ENCODE measurements at places on chromosomes 3 and 15.

- DNase-seq, result no peak
Observed at GRCh38 chr3:172958565-172958964, 182.5 kb downstream of the SPATA16 start.

DNA sequence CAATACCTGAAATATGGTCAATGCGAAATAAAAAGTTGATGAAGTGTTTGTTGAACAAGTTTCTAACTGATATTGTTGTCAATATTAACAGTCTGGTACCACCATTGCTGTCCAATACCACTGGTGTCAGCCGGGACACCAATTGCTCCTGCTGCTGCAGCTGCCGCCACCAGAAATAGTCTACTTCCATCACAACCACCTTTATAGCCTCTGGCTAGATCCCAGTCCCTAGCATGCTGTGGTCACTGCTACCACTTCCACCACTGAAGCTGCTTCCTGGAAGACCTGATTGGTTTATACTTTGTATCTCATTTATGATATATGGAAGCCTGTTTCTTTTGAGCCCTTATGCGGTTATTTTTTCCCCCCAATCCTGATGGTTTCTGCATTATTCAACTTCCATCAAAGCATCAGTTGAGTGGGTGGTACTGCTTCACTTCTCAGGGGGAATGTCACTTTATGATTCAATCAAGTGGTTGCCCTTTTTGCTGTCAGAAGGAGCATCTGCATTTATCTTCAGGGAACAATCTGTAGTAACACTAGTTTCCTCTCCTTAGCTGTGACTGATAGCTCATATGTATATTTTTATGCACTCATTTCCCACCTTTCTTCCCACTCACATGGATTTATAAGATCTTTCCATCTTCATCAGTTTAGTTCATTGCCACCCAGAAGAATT, 11.7 kb downstream of the LNP1 start:
- no peak for DNase-seq

DNA sequence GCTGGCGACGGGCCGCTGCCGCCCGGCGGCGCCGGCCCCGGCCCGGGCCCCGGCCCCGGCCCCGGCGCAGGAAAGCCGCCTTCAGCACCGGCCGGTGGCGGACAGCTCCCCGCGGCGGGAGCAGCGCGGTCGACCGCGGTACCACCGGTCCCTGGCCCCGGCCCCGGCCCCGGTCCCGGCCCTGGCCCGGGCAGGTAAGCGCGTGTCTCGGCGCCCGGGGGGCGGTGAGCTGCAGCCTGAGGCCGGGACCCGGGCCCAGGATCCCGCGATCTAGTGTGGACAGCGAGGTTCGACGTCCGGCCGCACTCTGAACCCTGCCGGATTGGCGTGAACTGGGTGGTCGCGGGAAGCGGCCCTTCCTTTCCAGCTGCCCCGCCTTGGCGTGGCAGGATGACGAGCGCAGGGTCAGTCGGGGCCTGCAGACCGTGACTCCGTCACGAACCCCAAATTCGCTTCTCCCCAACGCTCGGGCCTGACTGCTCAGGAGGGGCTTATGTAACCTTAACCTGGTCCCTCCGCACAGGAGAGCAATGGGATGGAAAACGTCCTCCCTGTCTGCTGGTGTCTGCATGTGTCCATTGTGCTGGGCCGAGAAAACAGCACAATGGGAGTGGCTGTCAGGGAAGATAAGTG, 472 bp downstream of the BSN start:
- DNase-seq, result no peak

DNA sequence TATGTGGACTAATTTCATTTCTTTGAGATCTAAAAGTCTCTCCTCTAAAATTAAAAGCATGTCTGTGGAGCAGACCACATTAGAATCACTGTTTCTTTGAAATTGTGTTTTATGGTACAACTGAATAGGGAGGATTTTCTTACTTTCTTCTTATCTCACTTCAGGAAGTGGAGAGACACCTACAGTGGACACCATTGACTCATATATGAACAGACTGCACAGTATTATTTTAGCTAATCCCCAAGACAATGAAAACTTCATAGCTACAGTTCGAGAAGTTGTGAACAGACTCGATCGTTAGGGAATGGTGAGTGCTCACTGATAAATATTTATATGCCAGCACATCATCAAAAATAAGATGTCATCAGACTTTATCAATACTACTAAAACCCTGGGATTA, 58.3 kb downstream of the HMG20A start:
- DNase-seq, result no peak

DNA sequence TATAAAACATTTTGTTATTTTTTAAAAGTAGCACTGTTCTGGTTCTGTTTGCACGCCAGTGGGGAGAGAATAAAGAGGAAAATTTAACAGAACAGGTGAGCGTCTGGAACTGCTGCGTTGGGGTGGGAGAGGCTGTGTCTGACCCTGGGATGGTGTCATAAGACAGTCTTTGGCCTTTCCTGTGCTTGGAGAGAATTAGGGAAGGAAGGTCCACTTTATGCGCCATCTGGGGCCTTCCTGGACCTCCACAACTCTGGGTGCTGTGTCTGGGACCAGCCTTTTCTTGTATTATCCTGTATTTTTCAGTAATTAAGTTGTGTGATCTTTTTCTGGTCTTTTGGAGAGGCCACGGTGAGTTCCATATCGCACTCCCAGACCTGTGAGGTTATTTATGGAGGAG, 3.3 kb downstream of the FAM43A start:
- DNase-seq, result no peak

GRCh38 chr3:191737742-191738141, 276.8 kb downstream of the PYDC2 start:
- no peak for DNase-seq

DNA sequence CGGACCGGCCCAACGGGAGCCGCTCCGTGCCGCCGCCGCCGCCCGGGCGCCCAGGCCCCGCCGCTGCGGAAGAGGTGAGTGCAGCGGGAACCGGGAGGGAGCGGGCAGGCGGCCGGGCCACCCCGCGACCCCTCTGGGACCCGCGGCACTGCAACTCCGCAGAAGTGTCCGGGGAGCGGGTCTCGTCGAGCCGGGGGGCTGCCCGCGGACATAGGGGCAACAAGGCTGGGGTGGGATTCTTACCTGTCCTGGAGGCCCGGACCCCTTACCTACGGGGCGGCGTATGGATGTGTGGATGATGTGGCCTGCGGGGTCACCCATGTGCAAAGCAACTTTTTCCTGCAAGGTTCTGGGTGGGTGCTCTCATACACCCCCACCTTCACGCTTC, 361 bp downstream of the SEMA3F start:
- DNase-seq, result no peak

DNA sequence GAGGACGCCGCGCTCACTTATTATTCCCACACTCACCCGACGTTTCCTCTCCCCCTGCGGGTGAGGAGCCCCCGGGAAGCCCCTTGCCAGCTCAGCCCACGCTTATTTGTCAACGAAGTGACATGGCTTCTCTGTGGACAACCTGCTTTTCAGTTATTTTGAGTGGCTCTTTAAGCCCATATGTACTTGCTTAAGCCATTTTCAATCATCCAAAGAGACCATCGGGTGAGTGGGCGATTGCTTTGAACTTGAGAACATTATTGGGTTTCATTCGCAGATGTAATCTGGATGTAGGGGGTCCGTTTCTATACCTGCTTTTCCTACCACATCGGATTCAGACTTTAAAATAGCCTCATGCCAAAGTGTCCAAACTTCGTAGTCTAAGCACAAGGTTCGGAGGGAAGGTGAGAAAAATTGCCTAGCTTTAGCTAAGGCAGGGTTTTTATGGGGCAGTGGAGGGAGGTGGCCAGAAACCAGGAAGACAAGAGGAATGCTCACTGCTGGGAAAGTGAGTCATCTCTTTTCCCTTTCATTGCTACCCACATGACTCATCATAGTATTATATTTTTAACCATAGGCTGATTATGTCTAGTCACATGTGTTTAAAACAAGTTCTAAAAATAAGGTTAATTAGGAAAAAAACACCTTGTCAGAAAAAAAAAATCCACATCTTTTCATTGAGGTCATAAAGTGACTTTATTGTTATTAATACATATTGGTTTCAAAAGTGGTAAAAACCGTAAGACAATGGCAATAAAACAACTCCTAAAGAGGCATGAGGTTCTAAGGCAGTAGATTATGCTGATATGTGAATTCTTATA, 773.1 kb upstream of the NR2F2 start:
- DNase-seq, result no peak

DNA sequence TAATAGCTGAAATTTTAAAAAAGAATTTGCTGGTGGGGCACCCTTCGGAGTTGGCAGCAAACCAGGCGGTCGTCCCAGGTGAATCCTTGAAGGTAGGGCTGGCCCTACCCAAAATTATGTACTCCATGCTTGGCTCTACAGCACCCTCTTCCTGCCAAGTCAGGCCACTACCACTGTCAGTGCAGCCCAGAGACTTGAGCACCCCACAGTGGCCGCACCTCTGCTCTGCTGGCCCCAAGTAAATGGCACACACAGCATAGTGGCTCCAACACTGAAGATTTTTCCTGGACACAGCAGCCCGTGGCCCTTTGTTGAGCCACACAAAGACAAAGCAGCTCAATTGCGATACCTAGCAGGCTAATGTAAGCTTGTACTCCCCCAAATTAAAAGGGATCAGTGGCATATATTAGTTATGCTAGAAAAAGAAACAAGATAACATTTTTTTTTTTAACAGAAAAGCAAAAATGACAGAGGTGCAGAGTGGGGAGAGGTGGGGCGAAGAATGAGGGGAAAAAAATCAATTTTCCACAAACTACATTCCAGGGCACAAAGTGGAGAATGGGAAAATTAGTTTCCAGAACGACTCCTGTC, 250.5 kb downstream of the UACA start:
- DNase-seq, result no peak

DNA sequence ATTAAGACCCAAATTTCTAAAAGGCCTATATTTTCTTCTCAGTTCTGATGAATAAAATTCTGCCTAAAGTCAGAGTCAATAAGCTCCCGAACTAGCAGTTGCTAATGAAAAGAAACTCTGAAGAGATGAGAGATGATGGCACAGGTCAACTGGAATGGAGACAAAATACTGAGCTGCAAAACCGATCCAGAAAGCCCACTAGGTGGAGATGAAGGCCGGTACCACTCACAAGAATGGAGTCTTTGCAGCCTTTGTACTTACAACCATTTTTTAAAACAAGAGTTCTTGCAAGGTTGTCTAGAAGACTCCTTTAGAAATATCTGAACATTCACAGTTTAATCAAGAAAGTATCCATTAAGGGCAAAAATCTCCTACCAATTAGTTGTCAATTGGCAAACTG, 119.9 kb upstream of the TJP1 start:
- DNase-seq, result no peak
